ENCODE measurements at places on chromosomes 1 and 21. TPM values are rescaled to one million over a fixed set of nuclear protein-coding genes. Genes with fewer than 3 reads are reported as not detected.

The C1QTNF12 gene
- 4.9 TPM for total RNA-seq

The CLSTN1 gene
- 287 TPM for total RNA-seq

The RHD gene
- not detected for total RNA-seq

The FMO1 gene
- total RNA-seq, result not detected

The ST6GALNAC5 gene
- 65.9 TPM for total RNA-seq

The ERO1B gene
- 62.1 TPM for total RNA-seq

All from mucosa of gallbladder (tissue), 1 donor.